ENCODE measurements at places on chromosomes 12 and 14.

- no peak for DNase-seq
Observed at GRCh38 chr12:4943067-4943937, 33.6 kb downstream of the KCNA1 start.

- no peak for DNase-seq
Observed at GRCh38 chr14:96011131-96011530, 28.0 kb upstream of the C14orf132 start.

GRCh38 chr12:6033546-6033945 is 88.5 kb upstream of the ANO2 start:
- DNase-seq = no peak

DNA sequence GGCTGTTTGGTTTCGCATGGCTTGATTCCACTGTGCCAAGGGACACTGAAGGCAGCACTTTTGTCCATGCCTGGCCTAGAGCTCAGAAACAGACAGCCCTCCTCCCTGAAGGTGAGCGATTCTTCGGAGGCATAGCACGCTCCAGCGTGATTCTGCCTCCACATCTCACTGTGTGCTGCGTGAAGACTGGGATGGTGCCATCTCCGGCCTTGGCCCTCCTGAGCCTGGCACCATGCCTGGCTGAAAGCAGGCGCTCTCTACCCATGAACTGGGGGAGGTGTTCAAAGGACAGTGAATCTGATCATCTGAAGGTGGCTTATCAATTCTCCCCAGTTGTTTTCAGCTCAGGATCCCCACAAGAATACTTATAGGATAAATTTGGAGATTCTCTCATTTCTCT is 187.4 kb downstream of the TTC7B start:
- DNase-seq = no peak

- DNase-seq = no peak
Observed at GRCh38 chr12:51224625-51225024, 6.8 kb upstream of the POU6F1 start.

All from T-helper 1 cell (primary cell).